Thoracic aorta (tissue), 2 donors: ENCODE measurements at places on chromosomes 12 and 14. TPM values are rescaled to one million over a fixed set of nuclear protein-coding genes. Genes with fewer than 3 reads are reported as not detected.
A peak's percentile ranks its signal among the peaks of the same experiment; 100 is the strongest.

GRCh38 chr14:64503434-64504309, at the start of gene ZBTB25:
Gene ZBTB25, minus strand, starts transcription at chr14:64503838. Its CDS starts 13,305 bp downstream, at chr14:64490533.
- peak; percentile 73 for DNase-seq

GRCh38 chr14:95668235-95668772, 17.9 kb upstream of the TCL1B start:
- DNase-seq = no peak

- DNase-seq = no peak
Measured at GRCh38 chr12:3045989-3046388, 31.2 kb upstream of the TSPAN9 start.

- DNase-seq = no peak
Measured at GRCh38 chr12:104137001-104137901, 759 bp downstream of the NFYB start.

DNA sequence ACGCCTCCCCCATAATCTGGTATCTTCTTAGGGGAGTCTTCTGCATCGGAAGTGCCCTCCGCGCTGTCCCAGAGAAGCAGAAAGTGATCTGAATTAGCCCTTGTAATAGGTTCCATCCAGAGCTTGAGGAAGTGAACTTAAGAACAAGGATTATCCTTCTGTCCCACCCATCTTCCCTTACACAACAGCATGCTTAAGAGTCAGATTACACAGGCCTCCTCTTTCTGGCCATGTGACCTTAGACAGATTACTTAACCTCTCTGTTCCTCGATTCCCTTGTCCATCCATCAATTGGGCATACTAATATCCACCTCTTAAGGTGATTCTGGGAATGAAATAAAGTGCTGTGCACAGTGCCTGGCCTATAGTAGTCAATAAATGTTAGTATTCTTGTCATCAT, 11.4 kb downstream of the CABP1 start:
- no peak for DNase-seq

- no peak for DNase-seq
Measured at GRCh38 chr12:127810041-127810440, 456.9 kb upstream of the TMEM132C start.

- no peak for DNase-seq
Measured at GRCh38 chr14:59195912-59196311, 7.4 kb downstream of the DAAM1 start.

- DNase-seq = no peak
Measured at GRCh38 chr14:57845802-57846531, 19.9 kb downstream of the SLC35F4 start.

DNA sequence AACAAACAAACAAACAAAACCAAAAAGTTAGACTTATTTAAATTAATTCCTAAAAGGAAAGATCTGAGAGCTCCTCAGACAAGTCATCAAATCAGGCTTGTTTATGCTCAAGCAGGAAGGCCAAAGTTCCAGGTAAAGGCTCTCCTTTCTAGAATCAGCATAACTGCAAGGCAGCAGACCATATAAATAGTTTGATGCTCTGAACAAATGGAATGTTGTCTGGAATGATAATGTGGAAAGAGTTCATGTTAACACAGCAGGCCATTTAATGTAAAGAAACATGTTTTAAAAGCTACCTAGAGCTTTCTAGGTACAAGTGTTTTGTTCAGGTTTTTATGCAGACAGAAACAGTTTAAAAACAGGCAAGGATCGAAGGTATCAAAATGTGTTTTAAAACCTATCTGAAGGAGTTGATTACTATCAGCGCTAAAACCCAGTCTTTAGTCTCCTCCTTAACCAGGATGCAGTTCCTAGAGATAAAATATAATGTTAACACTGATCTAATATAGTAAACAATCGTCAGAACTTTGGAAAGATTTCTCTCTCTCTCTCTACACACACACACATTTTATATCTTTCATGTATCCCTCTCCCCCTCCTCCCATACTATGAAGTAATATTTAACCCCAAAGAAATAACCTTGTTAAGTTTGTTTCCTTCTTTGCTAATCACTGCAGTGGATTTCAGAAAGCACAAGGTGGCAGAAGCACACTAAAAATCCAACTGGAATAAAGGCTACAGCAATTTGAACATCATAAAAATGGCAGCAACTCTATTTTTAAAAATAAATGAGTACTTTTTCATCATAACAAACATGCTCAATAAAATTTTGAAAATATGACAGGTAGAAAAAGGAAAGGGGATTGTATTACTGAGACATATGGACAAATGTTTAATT, 135.5 kb downstream of the PAWR start:
- DNase-seq = no peak

DNA sequence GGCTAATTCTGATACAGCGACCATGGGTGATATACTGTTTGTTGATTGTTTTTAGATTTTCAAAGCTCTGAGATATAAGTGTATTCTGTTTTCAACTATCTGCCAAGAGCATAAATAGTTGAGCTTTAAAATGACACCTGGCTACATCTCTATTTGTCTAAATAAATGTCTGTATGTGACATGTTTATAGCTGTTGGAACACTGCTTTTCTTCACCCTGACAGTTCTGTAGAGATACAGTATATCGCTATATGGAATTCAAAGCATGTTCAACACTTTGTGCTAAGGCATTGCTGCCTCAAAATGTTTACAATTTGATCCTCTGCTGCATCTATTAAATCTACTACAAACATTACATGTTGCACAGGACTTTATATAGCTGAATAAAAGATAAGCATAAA, 27.4 kb upstream of the MGAT4C start:
- DNase-seq = no peak

- no peak for DNase-seq
Measured at GRCh38 chr14:100278702-100279101, 27.5 kb downstream of the SLC25A29 start.

GRCh38 chr14:33490555-33490954, 460.3 kb downstream of the EGLN3 start:
- no peak for DNase-seq

DNA sequence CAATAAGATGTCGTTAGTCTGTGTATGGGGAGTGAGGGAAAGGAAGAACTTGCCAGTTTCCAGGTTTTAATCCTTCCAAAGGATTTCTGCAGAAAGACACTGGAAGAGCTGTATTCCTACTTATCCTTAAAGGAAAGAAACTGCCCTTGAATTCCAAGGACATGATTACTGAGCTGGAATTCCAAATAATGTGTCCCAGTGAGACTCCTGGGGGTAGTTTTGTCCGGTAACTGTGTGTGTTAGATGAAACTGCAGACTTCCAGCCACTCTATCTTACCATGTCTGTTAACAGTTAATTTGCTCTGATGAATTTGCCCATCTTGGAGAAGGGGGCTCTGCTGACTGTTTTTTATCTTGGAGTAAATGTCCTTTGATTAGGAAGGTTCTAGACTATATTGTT, 33.0 kb downstream of the CKB start:
- DNase-seq = no peak

DNA sequence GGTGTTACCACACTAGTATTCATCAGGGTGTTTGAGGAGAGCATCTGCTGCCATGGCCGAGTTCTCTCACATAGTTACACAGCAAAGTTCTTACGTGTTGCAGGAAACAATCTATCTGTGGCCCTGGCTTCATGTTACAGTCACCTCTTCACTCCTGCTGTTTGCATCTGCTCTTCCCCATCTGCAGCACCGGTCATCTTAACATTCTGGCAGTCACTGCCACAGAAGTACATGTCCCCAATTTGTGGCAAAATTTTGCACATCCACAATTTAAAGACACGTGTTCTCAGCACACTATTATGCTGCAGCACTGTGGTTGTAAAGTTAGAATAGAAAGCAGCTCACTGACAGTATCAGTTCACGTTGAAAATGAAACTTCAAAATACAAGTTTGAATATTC, 23.2 kb downstream of the MAPK1IP1L start:
- DNase-seq = no peak

- peak; percentile 60 for DNase-seq
Measured at GRCh38 chr12:93127582-93128331, 198.7 kb upstream of the EEA1 start.

GRCh38 chr12:101714877-101715444, 17.5 kb downstream of the CHPT1 start:
- no peak for DNase-seq

- no peak for DNase-seq
Measured at GRCh38 chr12:74105434-74105833, 432.2 kb upstream of the ATXN7L3B start.

DNA sequence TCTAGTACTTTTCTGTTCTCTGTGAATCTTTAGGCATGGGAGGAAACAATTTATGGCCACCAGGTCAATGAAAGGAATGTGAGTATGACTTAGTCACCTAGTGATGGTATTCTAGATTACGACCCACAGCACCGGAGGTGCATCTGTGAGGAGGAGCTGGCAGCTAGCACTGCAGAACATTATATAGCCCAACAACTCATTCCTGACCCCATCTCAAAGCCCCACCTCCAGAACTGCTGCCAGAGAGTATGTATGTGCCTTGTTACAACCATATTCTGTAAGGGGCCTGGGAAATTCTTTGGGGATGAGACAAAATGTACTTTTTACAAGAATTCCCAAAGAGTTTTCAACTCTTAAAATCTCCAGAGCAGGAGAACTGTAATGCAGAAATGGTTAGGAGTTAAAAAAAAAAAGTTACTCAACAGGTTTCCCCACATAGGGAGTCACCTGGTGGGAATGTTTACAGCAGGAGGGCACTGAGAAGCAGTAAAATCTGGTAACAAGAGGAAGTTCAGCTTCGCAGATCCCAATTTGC, 34.9 kb upstream of the CERS5 start:
- DNase-seq = no peak

Gene ZNF641
- 30.8 TPM for total RNA-seq

Gene POTEG
- not detected for total RNA-seq

Gene TSPAN11
- 0.41 TPM for total RNA-seq

Gene NKX2-1
- not detected for total RNA-seq

Gene RFX4
- not detected for total RNA-seq

Gene RPS6KL1
- 17.6 TPM for total RNA-seq

Gene SOX5
- 36.8 TPM for total RNA-seq

Gene PTPN6
- total RNA-seq = 24.0 TPM

Gene PRIM1
- total RNA-seq = 2.3 TPM

Gene LRTM2
- not detected for total RNA-seq

Gene RASSF8
- 86.6 TPM for total RNA-seq
